ENCODE measurements at places on chromosomes 5 and 9. TPM values are rescaled to one million over a fixed set of nuclear protein-coding genes. Genes with fewer than 3 reads are reported as not detected.

The PCDHA1 gene
- polyA plus RNA-seq, result 0.07 TPM

The PPP1R26 gene
- polyA plus RNA-seq, result 20.7 TPM

The SLIT3 gene
- polyA plus RNA-seq, result 10.6 TPM

The PCDHB16 gene
- polyA plus RNA-seq, result 0.67 TPM

The ZDHHC11B gene
- polyA plus RNA-seq, result 7.8 TPM

The RBM18 gene
- 5.5 TPM for polyA plus RNA-seq

The TCOF1 gene
- polyA plus RNA-seq, result 22.1 TPM
